ENCODE measurements at places on chromosomes 7 and 10. TPM values are rescaled to one million over a fixed set of nuclear protein-coding genes. Genes with fewer than 3 reads are reported as not detected.

- H3K36me3 ChIP-seq, result no peaks in the 10 kb centered on the region
- no peak overlapping the region for H3K4me3 ChIP-seq
- H3K27ac ChIP-seq, result no peak overlapping the region
Observed at GRCh38 chr7:84492098-84493034, 297.8 kb upstream of the SEMA3A start.

DNA sequence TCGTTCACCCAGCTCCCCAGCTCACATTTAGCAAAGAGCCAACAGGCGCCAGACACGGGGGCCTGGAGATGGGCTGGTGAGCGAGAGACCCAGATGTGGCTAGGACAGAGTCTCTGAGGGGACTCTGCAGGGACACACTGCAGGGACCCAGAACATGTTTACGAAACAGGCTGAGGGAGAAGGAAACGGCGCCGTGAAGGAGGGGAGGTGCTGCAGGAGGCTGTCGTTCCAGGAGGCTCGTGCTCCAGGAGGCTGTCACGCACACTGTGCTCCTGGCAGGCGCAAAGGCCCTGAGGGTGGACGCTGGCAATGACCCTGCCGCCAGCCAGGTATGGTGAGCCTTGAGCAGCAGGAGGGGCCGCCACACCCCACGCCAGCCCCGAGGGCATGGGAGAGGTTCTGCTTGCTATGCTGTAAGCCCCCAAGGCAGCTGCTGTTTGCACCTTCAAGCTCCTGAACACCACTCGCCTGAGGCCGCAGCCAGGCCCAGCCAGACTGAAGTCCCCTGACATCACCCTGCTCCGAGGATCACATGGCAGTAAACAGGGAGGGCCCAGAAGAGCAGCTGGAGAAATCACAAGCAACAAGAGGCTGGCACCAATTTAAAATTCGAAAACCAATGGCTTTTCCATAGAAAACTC lies 27.3 kb downstream of the ADAP1 start:
- no peak overlapping the region for H3K27ac ChIP-seq
- peaks cover 34% of the 10 kb centered on the region for H3K4me1 ChIP-seq
- H3K36me3 ChIP-seq, result no peaks in the 10 kb centered on the region
- H3K27me3 ChIP-seq, result no peaks in the 10 kb centered on the region
- no peak overlapping the region for H3K4me3 ChIP-seq
- DNase-seq, result no peak

GRCh38 chr7:91306266-91306665 lies 42.0 kb downstream of the FZD1 start:
- no peak overlapping the region for H3K27ac ChIP-seq
- H3K27me3 ChIP-seq, result peaks cover 5% of the 10 kb centered on the region
- no peaks in the 10 kb centered on the region for H3K4me1 ChIP-seq

The FAM237B gene
- not detected for total RNA-seq

DNA sequence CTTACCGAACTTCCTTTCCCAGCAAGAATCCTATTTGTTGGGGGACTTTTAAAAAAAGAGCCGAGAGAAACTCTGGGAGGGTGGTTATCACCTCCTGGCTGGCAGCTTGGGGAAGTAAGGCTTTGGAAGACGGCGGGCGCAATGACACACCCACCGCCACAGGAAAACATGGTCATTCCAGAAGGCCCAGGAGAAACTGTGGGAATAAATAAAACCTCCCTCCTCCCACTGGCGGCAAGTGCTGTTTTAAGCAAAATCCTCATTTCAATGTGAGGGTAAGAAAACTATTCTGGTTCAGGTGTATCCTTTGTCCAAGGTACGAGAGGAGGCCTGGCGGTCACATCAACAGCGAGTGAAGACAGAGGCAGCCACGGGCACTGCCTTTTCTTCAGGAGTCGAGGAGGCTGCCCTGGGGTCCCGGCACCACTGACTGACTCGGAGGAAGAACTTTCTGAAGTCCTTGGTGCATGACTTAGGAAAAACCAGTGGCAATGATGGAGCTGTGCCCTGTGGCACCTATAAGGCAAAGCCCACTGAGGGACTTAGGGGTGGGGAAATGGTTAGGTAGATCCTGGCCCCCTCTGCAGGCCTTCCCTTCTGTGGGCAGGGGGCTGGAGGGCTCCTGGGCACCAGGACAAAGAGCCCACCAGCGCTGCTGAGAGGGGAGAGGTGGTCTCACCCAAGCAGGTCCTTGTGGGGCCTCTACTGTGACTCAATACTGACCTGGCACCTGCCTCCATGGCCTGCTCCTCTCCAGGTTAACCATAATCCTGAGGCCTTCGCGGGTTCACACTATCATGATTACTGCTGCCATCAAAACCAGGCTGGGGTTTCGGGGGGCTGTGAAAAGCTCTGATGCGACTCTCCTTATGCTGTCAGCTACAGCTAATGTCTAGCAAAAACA lies 21.4 kb downstream of the DNAJB12 start:
- DNase-seq, result peak; percentile 74
- H3K4me3 ChIP-seq, result peak overlapping the region; percentile 76
- peak overlapping the region; percentile 100 for H3K27ac ChIP-seq
- H3K27me3 ChIP-seq, result no peaks in the 10 kb centered on the region

DNA sequence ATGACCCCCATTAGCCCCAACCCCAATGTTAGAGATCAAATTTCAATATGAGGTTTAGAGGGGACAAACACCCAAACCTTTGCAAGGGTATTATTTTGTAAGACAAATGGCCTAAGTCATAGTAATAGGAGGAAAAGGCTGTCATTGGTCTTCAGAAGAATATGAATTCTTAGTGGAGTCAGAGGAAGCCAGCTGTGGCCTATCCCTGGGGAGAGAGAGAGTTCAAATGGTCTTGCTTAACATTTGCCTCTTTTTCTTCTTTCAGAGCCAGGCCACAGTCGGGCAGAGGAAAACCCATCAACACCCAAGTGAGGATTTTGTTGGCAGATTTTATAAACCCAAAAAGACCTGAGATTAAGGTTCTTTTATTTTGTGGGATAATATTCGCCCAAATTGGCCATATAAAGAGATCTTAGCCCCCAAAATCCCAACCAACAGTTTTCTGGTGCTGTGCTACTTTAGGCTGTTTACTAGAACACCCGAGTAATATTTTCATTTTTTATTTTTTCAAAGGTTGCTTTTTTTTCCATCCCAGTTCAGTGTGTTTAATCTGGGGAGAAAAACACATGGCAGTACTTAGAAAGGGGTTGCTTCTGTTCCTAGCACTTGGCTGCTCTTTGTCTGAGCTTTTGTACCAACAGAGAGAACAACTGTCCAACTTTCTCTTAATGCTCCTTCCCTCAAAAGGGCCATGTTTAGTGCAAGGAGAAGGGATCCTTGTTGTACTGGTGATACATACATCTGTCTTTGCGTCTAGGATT lies 26.8 kb upstream of the ARMC3 start:
- H3K36me3 ChIP-seq, result no peaks in the 10 kb centered on the region
- H3K27ac ChIP-seq, result no peak overlapping the region
- no peaks in the 10 kb centered on the region for H3K4me1 ChIP-seq
- no peak overlapping the region for H3K4me3 ChIP-seq
- no peaks in the 10 kb centered on the region for H3K27me3 ChIP-seq
- no peak for DNase-seq

The CYP3A7 gene
- not detected for total RNA-seq

DNA sequence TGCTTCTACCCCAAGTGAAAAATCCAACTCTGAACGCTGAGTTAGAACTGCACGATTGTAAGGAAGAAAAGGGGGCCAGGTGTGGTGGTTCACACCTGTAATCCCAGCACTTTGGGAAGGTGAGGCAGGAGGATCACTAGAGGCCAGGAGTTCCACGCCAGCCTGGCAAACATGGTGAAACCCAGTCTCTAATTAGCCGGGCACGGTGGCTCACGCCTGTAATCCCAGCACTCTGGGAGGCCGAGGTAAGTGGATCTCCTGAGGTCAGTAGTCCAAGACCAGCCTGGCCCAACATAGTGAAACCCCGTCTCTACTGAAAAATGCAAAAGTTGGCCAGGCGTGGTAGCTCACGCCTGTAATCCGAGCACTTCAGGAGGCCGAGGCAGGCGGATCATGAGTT lies 9.0 kb downstream of the GUSB start:
- no peak overlapping the region for H3K4me3 ChIP-seq
- H3K27ac ChIP-seq, result no peak overlapping the region
- no peaks in the 10 kb centered on the region for H3K27me3 ChIP-seq

The PNLIPRP2 gene
- total RNA-seq, result not detected

- H3K27ac ChIP-seq, result no peak overlapping the region
- no peak overlapping the region for H3K4me3 ChIP-seq
- H3K27me3 ChIP-seq, result no peaks in the 10 kb centered on the region
- DNase-seq, result no peak
Observed at GRCh38 chr7:68722044-68722443, 876.2 kb upstream of the AUTS2 start.

- no peaks in the 10 kb centered on the region for H3K4me1 ChIP-seq
- no peaks in the 10 kb centered on the region for H3K36me3 ChIP-seq
- no peak overlapping the region for H3K27ac ChIP-seq
- DNase-seq, result no peak
Observed at GRCh38 chr10:114081911-114082583, 38.4 kb downstream of the ADRB1 start.

The OR6B1 gene
- total RNA-seq, result not detected

GRCh38 chr7:106070567-106071254 lies 41.4 kb downstream of the SYPL1 start:
- peak overlapping the region; percentile 91 for H3K27ac ChIP-seq
- H3K4me1 ChIP-seq, result peaks cover 32% of the 10 kb centered on the region
- no peak for DNase-seq

The C10orf67 gene
- 3.2 TPM for total RNA-seq

The TRIM74 gene
- total RNA-seq, result 0.86 TPM

- no peak overlapping the region for H3K4me3 ChIP-seq
- H3K27ac ChIP-seq, result no peak overlapping the region
- DNase-seq, result no peak
- no peaks in the 10 kb centered on the region for H3K36me3 ChIP-seq
- H3K27me3 ChIP-seq, result no peaks in the 10 kb centered on the region
Observed at GRCh38 chr7:80362677-80363076, 149.2 kb downstream of the GNAT3 start.

- H3K36me3 ChIP-seq, result no peaks in the 10 kb centered on the region
- H3K4me3 ChIP-seq, result no peak overlapping the region
- H3K27ac ChIP-seq, result no peak overlapping the region
- DNase-seq, result no peak
- H3K4me1 ChIP-seq, result no peaks in the 10 kb centered on the region
Observed at GRCh38 chr10:20429742-20430141, 467.4 kb downstream of the NEBL start.

The CD36 gene
- not detected for total RNA-seq

GRCh38 chr7:75532639-75533038 lies 40.5 kb downstream of the SPDYE5 start:
- H3K4me3 ChIP-seq, result no peak overlapping the region
- peaks cover 2% of the 10 kb centered on the region for H3K4me1 ChIP-seq
- no peak for DNase-seq

The SLC29A4 gene
- total RNA-seq, result 0.42 TPM

DNA sequence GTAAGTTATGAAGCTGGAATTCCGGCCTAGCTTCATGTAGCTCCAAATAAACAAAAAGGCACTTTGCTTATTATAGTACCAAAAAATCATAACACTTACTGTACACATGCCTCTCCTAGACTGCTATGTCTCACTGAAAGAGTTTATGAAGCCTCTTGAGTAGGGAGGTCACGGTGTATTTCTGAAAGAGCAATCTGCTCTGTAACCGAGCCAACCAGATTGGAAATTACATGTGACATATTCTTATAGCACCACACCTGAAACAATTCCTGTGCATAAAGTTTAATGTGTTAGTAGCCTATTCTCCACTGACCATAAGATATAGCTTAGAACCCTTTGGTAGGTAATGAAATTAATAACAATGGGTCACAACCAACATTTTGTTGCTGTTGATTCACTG lies 1.3 kb upstream of the FAM3C start:
- H3K36me3 ChIP-seq, result peaks cover 5% of the 10 kb centered on the region
- H3K27ac ChIP-seq, result no peak overlapping the region
- no peak for DNase-seq
- peaks cover 21% of the 10 kb centered on the region for H3K4me1 ChIP-seq
- no peaks in the 10 kb centered on the region for H3K27me3 ChIP-seq

- no peak for DNase-seq
- H3K27me3 ChIP-seq, result no peaks in the 10 kb centered on the region
- H3K27ac ChIP-seq, result peak overlapping the region; percentile 84
- peak overlapping the region; percentile 82 for H3K4me3 ChIP-seq
- H3K4me1 ChIP-seq, result peaks cover 30% of the 10 kb centered on the region
- H3K36me3 ChIP-seq, result peaks cover 17% of the 10 kb centered on the region
Observed at GRCh38 chr7:100676501-100677306, 3.2 kb downstream of the GNB2 start.

The MUC3A gene
- not detected for total RNA-seq

DNA sequence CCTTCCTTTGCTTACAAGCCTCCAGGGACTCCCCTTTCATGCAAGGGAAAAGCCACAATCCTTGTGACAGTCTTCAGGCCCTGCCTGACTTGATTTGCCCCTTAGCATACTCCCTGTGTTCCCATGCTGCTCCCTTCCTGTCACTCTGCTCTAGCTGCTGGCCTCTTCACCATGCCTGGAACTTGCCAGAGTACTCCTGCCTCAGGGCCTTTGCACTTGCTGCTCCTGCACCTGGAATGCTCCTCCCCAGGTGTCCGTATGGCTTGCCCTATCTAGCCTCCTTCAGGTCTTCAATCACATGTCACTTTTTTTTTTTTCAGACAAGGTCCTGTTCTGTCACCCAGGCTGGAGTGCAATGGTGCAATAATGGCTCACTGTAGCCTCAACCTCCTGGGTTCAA lies 22.8 kb upstream of the GOLGA7B start:
- H3K4me1 ChIP-seq, result peaks cover 19% of the 10 kb centered on the region
- no peaks in the 10 kb centered on the region for H3K36me3 ChIP-seq
- no peak overlapping the region for H3K4me3 ChIP-seq
- no peaks in the 10 kb centered on the region for H3K27me3 ChIP-seq
- DNase-seq, result no peak
- H3K27ac ChIP-seq, result no peak overlapping the region

The DDC gene
- 0.38 TPM for total RNA-seq

DNA sequence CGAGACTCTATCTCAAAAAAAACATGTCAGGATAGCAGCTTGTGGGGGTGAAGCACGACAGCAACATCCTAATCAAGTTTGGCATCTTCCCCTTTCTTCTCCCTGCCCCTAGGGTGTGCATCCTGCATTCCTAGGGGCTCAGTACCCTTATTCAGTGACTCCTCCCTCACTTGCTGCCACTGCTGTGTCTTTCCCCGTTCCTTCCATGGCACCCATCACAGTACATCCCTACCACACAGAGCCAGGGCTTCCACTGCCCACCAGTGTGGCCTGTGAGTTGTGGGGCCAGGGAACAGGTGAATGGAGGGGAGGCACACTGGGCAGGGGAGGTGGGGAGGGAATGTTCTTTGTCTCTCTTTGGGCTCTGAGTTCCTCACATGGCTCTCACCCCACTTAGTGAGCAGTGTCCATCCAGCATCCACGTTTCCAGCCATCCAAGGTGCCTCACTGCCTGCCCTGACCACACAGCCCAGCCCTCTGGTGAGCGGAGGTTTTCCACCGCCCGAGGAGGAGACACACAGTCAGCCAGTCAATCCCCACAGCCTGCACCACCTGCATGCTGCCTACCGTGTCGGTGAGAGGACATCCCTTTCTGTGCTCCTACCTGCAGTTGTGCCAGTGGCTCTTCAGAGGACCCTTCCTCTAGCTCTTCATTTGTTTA lies 11.4 kb downstream of the NDST2 start:
- H3K27ac ChIP-seq, result peak overlapping the region; percentile 17
- H3K4me1 ChIP-seq, result peaks cover 13% of the 10 kb centered on the region
- H3K36me3 ChIP-seq, result peaks cover 34% of the 10 kb centered on the region
- H3K27me3 ChIP-seq, result no peaks in the 10 kb centered on the region
- H3K4me3 ChIP-seq, result no peak overlapping the region

The CPN1 gene
- total RNA-seq, result not detected
